ENCODE measurements at places on chromosomes 6 and 20.

GRCh38 chr6:87089135-87089534 lies 5.8 kb downstream of the CGA start:
- no peak for DNase-seq

- peak; percentile 40 for DNase-seq
These were observed 134.8 kb upstream of the TSHZ2 start for GRCh38 chr20:52837378-52837777.

DNA sequence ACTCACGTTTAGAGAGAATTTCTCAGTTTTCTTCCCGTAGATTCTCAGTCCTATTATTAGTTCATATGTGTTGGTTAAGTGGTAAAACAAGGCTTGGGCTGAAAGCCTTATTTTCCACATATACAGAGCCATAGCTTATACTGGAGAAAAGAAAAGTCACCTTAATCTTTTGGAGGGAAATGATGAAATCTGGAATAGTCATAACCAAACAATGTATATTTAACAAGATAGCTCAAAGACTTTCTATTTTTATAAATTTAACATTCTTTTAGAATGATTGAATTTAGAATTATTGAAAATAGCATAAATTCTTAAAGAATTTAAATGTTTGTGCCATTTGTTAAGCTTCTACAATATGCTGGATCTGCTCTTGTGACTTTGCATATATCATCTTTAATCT lies 85.8 kb downstream of the CDKAL1 start:
- no peak for DNase-seq

GRCh38 chr20:22795433-22795832 lies 211.1 kb upstream of the FOXA2 start:
- no peak for DNase-seq

DNA sequence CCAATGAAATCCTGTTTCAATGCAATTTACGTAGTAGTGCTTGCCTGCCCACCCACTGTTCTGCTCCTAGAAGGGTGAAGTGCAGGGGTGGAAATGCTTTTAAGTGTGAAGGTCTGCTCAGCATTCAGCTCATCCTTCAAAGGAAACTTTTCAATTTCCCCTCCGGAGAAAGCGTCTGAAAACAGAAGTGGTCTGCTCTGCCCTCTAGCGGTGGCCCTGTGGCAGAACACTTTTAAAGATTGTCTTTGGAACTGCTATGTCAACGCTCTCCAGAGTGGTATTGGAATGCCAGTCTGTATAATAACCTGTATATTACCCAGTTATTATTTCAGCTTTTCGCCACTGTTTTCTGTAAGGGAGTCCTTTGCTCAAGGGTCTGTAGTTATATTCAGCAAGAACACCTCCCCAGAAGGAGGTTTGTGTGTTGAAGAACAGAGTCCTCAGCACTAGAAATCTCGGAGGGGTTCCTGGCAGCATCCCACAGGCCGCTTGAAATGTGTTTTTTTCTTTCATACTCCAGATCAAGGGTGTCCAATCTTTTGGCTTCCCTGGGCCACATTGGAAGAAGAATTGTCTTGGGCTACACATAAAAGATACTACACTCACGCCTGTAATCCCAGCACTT lies 63.1 kb upstream of the KLHL31 start:
- DNase-seq, result peak; percentile 7

- no peak for DNase-seq
These were observed 15.8 kb upstream of the FOXQ1 start for GRCh38 chr6:1296079-1296478.

DNA sequence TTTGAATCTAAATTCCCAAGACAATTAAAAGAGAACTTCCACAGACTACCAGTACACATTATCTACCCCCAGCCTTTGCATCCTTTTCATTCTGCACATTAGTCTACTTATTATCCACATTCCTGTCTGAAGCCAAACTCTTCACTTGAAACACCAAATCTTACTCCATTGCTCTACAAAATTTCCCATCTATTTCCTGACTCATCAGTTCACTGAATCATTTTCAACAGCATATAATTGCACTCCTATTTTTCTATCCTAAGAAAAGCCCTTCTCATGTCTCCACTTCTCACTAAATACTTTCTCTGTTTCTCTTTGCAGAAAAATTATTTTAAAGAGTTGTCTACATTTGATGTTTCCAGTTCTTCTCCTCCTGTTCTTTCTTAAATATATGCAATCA lies 239.4 kb upstream of the FERMT1 start:
- DNase-seq, result no peak

DNA sequence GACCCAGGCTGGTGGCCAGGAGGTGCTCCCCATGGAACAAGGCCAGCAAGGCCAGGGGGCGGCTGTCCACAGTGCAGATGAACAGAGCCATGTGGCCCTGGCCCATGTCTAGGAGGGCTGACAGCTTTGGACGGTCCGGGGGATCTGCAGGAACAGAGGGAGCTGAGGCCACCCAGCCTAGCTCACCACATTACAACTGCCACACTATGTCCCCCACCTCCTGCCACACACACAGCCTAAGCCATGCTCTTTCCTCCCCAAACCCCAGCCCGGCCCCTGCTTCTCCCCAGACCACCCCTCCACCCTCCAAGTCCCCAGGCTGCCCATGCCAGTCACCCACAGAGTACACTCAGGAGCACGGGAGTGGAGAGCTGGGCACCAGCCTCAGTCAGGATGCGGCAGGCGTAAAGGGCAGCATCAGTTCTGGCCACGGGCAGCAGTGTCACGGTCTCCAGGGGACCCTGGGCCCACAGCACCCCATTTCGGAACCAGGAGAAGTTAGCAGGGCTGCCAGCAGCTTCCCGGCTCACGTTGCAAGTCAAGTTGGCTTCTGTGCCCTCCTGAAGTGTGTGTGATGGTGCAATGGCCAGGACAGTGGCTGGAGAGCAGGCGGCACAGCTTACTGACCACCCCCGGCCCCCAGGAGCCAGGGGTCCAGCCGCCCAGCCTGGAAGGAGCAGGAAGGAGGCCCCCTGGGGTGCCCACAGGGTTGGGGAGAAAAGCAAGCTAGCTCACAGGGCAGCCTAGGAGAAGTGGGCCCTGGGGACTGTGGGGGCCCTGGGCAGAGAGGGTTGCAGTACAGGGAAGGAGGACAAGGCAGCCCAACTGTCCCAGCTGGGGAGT lies 15.2 kb upstream of the ADAM33 start:
- no peak for DNase-seq

DNA sequence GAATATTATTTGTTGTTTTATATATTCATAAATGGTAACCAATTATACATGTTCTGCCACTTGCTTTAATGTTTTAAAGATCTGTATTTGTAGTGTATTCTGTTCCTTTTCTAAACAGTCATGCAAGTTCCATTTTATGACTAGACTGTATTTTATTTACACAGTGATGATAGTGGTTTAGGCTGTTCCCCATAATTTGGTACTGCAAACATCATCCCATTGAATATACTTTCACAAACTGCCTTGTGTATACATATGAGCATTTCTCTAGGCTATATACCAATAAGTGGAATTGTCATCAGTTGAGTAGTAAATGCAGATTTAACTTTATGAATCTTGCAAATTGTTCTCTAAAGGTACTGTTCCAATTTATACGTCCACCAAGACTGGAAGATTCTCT lies 738.0 kb downstream of the EPHA7 start:
- DNase-seq, result no peak

DNA sequence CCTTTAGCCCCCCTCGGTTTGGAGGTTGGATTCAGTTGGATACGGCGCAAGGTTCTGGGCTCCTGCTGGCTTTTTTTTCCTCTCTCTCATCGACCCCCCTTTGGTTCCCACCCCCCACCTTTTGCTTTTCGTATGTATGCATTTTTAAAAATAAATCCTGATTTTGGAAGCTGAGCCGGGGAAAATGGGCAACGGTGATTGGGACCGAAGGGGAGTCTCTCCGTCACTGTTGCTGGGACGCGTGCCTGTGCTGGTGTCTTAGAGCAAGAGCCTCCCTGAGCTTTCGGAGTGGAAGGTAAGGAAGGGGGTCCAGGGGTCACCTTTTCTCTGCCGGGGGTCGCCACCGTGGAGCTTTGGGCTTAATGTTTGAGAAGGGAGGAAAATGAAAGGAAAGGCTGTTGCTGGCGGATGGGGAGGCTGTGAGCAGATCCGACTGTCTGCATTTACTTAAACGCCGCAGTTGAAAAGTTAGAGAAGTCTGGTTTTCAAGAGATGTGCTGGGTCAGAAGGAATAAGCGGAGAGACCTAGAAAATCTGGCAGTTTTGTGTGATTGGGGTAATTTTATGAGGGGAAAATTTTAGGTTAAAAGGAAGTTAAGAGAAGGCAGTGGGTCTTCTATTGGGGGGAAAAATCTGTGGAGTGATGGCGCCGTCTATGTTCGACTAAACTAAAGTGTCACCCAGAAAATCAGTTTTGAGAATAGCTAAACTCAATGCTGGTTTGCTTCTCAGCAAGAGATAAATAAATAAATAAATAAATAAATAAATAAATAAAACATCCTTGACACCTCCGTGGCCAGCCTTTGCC lies 828 bp downstream of the ADGRB3 start:
- peak; percentile 14 for DNase-seq
